CD4-positive, alpha-beta T cell (primary cell): ENCODE measurements at places on chromosomes 2 and 18.

DNA sequence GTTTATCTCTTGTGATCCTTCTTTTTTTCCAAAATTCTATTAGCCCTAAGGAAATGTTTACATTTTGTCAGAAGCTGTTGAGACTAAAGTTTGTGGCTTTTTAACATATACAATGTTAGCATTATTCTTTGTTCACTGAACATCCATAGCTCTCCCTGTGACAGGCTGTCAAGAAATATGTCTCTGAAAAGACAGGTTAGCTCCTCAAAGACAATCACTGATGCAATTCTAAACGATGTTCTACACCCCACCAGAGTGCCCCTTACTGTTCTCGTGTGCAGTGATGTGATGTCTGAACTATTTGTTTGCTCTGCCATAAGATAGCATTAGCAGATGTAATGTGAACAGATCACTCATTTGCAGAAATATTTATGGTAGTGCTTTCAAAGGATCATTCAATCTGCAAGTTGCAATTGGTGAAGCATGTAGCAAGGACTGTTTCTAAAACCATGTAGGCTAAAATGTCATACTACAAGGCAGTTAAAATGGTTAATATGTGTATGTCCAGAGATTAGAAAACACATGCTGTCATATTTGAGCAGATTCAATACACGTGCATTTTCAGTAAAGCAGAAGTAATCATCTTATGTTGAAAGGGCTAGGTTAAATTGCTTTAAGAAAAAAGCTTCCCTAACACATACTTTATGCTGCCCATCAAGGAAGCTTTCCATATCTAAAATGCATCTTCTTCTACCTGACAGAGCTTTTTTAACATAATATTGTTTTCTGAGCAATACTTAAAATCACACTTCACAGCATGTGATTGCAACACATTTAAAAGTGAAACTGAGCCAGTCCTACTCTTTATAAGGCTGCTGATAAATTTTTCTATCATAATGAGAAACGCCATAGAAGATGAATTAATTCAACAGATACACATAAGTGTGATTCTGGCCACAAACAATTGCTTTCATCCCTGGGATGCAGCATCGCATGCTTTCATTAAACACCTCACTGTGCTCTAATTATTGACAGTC is 285.7 kb upstream of the UBE2E3 start:
- no peak for DNase-seq

- DNase-seq = no peak
Measured at GRCh38 chr2:8606226-8606625, 75.6 kb upstream of the ID2 start.

DNA sequence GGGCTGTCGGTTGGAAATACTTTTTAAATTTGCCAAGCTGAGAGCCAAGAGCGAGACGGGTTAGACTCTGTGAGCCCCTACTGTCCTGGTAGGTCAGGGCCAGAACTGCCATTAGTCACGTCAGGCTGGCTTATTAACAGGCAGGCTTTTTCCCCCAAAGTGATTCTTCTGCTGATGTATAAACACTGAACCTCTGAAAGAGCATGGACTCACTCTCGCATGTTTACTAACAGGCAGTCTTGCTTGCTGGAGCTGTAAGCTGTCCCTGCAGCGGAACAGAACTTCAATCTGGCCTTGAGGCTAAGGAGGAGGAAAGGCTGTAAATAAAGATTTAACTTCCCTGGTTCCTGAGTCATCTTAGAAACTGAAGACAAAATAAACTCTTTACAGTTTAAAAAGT is 288.4 kb downstream of the PIEZO2 start:
- DNase-seq = no peak

DNA sequence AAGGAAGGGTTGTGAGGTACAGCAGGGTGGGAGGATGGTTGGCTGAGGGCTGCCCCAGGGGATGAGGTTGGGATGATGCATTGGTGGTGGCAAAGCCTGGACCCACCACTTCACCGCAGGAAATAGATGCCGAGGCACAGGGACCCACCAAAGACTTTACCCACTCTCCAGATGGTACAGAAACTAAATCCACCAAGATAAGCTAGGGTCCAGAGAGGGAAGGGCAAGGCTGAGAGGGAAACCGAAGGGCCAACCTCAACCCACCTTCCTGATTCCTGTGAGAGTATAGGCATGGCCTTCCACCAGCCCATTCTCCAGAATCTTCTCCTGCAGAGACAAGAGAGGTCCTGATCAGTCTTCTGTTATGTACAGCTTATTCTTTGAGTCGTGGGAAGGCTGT is 18.1 kb downstream of the CAPN14 start:
- no peak for DNase-seq

GRCh38 chr2:1971124-1971523 is 226.8 kb upstream of the PXDN start:
- no peak for DNase-seq

- no peak for DNase-seq
Measured at GRCh38 chr2:102975996-102976975, 214.5 kb downstream of the TMEM182 start.

GRCh38 chr18:26813043-26813442 is 52.5 kb downstream of the AQP4 start:
- no peak for DNase-seq

- DNase-seq = no peak
Measured at GRCh38 chr2:58398406-58398805, 157.3 kb upstream of the FANCL start.

DNA sequence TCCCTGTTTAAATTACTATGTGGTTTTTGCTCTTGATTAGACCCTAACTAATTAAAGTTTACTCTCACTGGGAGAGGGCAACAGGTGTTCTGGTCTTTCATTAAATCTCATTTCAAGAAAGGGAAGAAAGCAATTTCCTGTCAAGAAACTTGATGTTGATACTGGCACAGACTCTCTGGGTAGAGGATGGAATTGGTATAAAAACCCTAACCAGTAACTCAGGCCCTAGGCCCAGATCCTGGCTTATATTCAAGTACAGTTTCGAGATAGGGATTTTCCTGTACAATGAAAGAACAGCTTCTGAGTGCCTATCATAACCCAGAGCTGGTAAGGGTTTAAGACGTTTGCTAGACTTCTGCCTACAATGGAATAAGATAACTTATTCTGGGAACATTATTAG is 61.6 kb upstream of the ACYP2 start:
- DNase-seq = peak; percentile 7

GRCh38 chr2:146748046-146748445 is 1096.8 kb upstream of the ACVR2A start:
- no peak for DNase-seq

DNA sequence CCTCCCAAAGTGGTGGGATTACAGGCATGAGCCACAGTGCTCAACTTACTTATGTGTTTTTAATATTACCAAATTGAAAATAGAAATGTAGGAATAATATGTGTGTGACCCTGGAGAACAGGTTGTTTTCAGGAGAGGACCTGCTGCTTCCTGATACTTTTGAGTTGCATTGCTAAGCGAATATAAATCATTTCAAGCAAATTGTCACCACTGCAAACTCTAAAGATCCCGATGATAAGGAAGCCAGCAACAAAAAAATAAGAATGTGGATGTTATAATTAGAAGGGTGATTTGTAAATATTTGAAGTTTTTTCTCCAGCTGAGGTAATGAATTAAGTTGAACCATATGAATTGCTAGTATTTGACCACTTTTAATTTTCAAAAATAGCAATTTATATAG is 40.9 kb downstream of the ARHGEF33 start:
- no peak for DNase-seq

DNA sequence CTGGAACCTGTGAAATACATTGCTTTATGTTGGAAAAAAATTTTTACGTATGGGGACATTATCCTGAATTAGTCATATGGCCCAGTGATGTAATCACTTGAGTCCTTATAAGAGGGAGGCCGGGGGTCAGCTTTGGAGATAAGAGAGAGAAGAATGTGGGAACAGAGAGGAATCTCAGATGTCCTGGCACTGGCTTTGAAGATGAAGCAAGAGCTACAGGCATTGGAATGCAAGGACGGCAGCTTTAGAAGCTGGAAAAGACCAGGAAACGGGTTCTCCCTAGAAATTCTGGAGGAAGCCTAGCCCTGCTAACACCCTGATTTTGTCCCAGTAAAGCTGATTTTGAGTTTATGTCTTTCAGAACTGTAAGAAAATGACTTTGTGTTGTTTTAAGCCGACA is 1129.9 kb upstream of the GYPC start:
- no peak for DNase-seq

- DNase-seq = no peak
Measured at GRCh38 chr18:63267975-63268721, 51.4 kb downstream of the BCL2 start.

- no peak for DNase-seq
Measured at GRCh38 chr2:211766689-211767088, 771.9 kb downstream of the ERBB4 start.

- DNase-seq = no peak
Measured at GRCh38 chr2:170344663-170345346, 166.9 kb downstream of the MYO3B start.

GRCh38 chr2:40043641-40044040 is 264.6 kb upstream of the THUMPD2 start:
- DNase-seq = no peak

DNA sequence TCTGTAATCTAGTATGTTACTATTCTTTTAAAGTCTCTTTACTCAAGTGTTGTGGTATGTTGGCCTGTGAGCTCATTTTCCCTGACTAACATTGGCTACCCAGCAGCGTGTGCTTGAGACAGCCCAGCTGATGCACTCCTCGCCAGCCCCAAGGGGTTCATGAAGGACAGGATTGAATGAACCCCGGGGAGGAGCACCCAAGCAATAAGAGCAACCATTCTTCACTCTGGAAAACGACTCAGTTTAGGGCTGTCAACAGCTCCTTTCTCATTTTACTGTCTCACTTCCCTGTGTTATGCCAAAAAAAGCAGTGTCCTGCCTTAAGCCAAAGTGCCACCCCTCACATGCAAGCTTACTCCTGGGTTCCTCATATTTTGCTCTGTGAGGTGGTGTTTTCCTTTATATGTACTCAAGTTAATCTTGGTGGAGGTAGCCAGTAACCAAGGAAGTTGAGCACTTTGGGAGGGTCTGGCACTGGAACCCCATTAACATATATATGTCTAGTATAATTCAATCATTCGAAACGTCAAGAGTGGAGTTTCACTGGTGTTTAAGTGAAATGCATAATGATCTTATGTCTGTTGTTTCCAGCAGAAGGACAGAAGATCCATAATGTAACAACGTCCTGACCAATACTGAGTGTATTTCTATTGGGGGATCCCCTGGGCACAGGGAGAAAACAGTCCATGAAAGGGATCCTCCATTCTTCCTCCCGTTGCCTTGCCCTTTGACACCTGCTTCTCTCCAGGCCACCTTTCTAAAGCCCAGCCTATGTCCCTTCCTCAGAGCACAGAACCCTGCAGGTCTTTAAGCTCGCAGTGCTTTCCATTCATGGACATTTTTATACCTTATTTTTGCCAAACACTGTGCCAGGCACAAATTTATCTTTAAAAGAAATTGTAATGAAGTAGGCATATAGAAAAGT is 43.2 kb downstream of the ATIC start:
- DNase-seq = no peak
